Fibroblast of skin of scalp (primary cell): ENCODE measurements at places on chromosomes 12 and 14.

DNA sequence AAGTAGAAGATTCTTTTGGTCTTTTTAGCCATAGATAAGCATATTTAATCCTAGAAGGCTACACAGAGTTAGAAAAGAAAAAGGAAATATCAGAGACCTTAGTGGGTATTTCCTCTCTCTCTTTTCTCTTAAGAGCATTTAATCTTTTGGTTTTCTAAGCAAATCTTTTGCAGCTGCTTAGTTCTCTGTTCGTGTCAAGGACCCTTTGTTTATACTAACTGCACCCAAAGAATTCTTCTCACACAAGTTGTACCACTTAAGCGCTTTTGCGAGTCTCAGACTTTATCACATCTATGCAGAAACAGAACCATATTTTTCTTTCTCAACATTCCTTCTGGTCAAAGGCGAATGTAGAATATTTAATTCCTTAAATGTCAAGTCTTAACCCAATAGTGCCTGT is 17.9 kb upstream of the NID2 start:
- DNase-seq = peak; percentile 90

DNA sequence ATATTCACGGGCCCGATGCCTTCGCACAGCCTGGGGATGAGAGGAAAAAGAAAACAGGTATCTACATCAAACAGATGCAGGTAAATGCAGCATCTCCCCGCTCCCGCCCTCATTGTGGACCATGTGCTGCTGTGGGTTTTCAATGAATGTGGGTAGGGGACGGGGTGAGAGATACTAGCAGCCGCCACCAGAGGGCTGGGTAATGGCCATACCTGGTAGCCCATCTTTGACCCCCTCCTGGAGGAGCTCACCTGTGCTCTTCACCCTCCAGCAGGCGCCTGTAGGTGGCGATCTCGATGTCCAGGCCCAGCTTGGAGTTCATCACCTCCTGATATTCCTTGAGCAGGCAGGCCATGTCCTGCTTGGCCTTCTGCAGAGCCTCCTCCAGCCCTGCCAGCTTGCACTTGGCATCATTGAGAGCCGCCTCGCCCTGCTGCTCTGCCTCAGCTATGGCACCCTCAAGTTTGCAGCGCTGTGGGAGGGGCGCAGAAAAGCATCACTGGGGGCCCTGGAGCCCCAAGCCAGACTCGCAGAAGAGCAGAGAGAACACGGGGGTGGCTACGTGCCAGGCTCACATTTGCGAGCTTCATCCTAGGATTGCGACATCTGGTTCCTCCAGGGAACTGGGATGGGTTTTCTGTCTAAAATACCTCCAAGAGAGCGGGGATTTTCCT is 10.2 kb downstream of the KRT82 start:
- peak; percentile 31 for DNase-seq

DNA sequence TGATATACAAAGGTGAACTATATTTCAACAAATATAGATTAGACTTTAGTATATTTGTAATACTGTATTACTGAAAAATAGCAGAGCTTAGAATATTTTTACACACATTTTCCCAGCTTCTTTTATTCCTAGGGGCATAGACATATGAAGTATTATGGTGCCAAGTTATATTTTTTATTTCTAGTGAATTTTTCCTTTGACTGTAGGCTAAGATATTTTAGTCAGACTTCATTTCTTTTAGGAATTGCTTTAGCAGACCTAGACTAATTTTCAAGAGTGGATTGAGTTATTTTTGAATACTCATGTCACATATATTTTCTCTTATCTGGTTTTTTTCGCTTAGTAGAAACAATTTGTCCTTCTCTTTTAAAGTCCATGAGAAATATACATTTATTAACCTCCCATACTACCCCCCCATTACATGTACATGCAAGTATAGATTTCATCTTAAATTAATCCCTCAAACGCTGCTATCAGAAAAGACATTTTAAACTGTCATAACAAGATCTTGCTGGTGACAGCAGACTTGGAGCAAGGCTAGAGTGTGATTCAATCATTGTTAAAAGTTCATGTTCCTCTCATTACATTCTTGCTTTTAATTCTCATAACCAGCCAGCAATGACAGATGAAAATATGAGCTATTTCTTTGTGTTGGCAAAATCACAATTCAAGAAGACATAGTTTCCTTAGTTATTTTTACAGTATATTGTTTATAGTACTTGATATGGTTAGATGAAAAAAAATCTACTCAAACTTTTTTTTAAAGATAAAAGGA is 456.1 kb downstream of the AEBP2 start:
- peak; percentile 84 for DNase-seq

- DNase-seq = no peak
Observed at GRCh38 chr12:52767020-52767379, 10.1 kb downstream of the KRT76 start.

GRCh38 chr12:112307317-112308011 is 74.8 kb downstream of the HECTD4 start:
- DNase-seq = no peak

GRCh38 chr14:71610149-71610548 is 322.1 kb upstream of the RGS6 start:
- DNase-seq = peak; percentile 23

DNA sequence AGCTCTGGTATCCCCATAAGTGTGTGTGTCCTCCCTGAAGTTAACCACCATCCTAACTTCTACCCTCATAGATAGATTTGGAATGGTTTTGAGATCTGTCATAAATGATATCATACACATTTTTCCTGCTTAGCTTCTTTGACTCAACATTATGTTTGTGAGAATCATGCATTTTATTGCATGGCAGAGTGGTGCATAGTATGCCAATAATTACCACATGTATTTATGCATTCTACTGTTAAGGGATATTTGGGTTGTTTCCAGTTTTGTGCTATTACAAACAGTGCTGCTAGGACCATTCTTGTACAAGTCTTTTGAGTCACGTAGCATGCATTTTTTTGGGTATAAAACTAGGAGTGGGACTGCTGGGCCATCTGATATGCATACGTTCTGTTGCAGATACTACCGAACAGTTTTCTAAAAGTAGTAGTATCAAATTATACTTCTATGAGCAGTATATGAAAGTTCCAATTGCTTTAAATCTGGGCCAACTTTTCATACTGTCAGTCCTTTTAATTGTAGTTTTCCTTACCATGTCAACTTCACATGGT is 13.4 kb downstream of the GRIP1 start:
- peak; percentile 82 for DNase-seq

DNA sequence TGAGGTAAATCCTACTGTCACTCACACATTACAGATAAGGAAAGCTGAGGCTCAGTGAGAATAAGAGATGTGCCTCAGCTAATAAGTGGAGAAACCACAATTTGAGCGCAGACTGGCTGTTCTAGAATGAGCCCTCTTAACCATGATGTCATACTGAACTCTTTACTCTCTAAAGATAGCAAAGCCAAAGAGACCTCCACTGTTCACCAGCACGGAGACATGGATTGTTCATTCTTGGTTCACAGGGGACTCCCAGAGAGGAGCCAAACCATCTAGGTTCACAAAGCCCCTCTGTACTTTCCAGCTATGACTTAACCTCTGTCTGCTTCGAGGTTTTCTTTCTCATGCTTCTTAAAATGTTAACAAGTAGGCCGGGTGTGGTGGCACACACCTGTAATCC is 32.7 kb upstream of the YARS2 start:
- no peak for DNase-seq
